ENCODE measurements at places on chromosomes 7 and 10. TPM values are rescaled to one million over a fixed set of nuclear protein-coding genes. Genes with fewer than 3 reads are reported as not detected.

GRCh38 chr7:152847386-152847908, 87.9 kb downstream of the ACTR3B start:
- no peak for DNase-seq

- DNase-seq: no peak
Measured at GRCh38 chr10:5645375-5645774, 21.0 kb downstream of the ASB13 start.

DNA sequence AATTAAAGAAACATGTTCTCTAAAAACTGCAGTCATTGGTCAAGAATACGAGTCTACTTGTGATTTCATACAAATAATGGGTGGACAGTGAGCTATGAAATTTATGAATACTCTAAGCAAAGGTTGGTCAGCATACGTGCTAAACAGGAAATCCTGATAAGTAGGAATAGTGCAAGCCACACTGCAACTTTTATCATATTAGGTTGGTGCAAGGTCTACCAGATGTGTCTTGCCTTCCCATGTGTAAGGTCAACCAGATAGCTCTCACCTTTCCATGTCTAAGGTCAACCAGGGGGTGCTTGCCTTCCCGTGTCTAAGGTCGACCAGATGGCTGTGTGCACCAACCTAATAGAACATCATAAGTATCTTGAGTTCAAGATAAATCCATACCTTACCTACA, 2.0 kb upstream of the ITGB1 start:
- no peak for DNase-seq

TMEM60 gene
- total RNA-seq: 15.9 TPM

SPDYE5 gene
- not detected for total RNA-seq

GRCh38 chr10:24318517-24318916, 109.6 kb downstream of the KIAA1217 start:
- DNase-seq: no peak

ATP6V0A4 gene
- 2.4 TPM for total RNA-seq

- no peak for DNase-seq
Measured at GRCh38 chr10:129039406-129040370, 427.4 kb upstream of the MGMT start.

FLNC gene
- total RNA-seq: 2.4 TPM

DNA sequence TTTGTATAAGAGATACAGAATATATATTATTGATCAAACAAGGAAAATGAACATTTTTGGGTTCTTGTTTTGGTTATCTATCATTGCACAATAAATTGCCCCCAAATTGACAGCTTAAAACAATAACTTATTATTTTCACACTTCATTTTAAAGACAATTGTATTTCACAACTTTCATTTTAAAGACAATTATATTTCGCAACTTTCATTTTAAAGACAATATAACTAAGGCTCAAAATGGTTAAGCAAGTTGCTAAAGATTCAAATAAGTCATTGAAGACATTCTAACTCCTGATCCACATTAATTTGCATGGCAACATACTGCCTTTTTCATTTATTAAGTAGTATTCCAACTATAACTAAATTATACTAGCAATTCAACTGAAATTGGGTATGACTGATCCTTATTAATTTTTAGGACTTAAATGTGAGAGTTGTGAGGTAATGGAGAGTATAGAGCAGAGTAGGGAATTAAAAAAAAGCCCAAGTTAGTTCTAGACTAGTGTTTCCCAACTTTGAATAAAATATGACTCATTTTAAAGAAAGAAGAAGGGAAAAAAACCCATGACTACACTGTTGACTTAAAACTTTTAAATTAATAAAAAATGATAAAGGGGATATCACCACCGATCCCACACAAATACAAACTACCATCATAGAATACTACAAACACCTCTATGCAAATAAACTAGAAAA, 9.9 kb upstream of the STEAP2 start:
- no peak for DNase-seq

GRCh38 chr10:114288424-114289095, 49.5 kb downstream of the VWA2 start:
- no peak for DNase-seq

DNA sequence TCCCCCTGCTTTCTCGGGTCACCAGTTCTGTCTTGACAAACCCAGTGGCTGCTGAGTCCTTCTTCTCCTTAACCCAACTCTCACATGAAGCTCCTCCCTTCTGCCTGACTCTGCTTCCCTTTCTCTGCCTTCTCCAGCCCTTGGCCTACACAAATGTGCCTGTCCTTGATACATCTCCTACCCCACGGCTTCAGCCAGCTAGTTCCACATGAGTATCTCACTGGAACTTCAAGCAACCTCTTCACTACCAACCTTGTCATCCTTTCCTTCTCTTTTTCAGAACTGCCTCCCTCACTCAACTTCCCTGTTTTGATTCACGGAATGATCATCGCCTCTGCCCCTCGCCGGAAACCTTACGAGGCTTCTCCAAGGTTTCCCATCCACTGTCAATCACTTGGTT, 55.9 kb downstream of the PDIA4 start:
- no peak for DNase-seq

FGFBP3 gene
- 18.3 TPM for total RNA-seq

GRCh38 chr10:59745163-59745650, 8.0 kb downstream of the MRLN start:
- DNase-seq: no peak

LLCFC1 gene
- total RNA-seq: not detected

GRCh38 chr10:22322641-22323160, 1.8 kb downstream of the BMI1 start:
- DNase-seq: no peak

DPYSL4 gene
- 43.6 TPM for total RNA-seq

SORBS1 gene
- total RNA-seq: 90.5 TPM

CALML3 gene
- total RNA-seq: under 0.01 TPM

STOX1 gene
- 9.0 TPM for total RNA-seq

DNA sequence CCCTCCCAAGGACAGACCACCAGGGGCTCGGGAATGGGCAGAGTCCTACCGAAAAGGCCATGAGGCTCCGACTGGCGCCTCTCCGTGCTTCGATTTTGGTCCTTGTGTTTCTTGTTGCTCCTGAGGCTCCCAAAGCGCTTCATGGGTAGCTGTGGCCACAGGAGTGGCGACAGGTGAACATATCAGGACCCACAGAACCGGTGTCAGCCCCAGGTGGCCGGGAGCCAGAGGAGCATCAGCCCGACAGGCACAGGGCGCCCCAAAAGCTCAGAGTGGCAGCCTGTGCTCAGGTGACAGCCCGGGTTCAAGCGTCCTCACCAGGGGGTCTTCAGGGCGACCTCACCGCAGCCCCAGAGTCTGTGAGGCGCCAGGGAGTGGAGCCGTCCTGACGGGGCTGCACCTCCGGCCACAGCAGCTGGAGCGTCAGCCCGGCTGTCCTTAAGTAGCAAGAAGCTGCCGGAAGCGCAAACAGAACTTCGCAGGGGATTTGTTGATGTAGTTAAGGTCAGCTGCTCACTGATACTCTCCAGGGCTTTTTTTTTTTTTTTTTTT, 141.0 kb downstream of the PRKAG2 start:
- no peak for DNase-seq

DNA sequence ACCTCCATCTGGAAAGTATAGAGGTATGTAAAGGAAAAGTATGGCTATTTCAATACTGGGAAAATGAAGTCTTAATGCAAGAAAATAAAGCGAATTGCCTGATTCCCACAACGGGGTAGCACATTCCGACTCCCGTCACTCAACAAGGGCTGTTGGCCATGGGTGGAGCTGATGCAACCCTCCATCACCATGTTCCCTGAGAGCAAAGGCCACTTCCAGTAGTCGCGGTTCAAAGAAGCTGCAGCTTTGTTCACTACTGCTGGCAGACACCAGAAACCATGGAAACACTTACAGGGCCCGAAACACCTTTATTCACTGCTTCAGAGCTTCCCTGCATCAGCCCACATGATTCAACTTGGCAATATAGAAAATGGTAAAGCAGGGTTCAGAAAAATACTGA, 44.0 kb downstream of the TMEM26 start:
- DNase-seq: no peak

VPS41 gene
- total RNA-seq: 103 TPM

DNTT gene
- total RNA-seq: not detected

DNA sequence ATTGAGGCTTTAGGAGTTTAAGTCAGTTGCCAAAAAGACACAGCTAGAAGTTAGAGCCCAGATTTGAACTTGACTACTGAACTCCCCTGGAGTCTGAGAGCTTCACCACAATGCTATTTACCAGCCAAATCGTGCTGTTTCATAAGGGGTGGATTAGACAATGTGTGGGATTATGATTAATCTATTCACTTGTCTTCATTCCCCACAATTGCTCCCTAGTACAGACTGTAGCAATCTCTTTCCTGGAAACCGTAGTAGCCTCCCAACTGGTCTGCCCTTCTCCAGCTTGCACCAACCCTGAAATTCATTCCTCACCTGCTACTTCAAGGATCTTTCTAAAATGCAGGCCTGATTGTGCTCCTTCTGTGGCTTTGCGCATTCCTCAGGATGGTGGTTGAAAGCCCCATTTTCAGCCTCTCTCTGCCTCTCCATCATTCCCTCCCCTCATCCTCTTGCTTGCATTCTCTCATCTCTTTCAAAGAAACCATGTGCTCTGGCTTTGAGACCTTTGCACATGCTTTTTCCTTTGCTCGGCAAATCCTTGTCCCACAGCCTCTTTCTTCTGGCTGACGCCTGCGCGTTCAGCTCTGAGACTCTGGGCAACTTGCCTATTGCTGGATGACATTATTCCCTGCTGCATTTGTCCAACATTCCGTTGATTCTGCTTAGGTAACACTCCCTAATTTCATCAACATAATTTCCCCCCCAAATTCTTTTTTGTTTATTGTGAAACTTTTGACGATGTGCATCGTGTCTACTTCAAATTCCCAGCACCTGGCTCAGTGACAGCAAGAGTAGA, 145.1 kb downstream of the ADRA2A start:
- DNase-seq: no peak

GRCh38 chr10:110354322-110354766, 49.6 kb upstream of the SMNDC1 start:
- DNase-seq: no peak

- no peak for DNase-seq
Measured at GRCh38 chr10:103804871-103805270, 50.5 kb downstream of the SH3PXD2A start.

DNA sequence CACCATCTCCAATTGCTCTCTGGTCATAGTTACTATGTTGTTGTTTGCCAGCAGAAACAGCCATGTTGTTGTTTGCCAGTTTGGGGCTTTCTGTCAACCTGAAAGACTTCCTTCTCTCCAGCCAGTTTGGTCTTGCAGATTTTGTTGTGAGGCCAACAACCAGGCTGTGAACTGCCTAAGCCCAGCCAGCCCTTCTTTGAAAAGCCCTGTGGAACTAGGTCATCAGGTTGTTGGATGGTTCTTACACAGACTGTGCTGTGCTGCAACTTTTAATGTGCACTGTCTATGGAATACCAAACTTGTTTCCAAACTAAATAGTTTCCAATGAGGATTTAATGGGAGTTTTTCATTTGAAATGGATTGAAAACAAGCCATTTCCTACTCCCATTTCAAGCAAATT, 592.7 kb upstream of the GALNT17 start:
- peak; percentile 26 for DNase-seq

GRCh38 chr7:158061026-158061630, 526.5 kb downstream of the PTPRN2 start:
- no peak for DNase-seq

NUTM2A gene
- 1.6 TPM for total RNA-seq

GRCh38 chr10:3820255-3820654, 35.2 kb upstream of the KLF6 start:
- DNase-seq: no peak

DNA sequence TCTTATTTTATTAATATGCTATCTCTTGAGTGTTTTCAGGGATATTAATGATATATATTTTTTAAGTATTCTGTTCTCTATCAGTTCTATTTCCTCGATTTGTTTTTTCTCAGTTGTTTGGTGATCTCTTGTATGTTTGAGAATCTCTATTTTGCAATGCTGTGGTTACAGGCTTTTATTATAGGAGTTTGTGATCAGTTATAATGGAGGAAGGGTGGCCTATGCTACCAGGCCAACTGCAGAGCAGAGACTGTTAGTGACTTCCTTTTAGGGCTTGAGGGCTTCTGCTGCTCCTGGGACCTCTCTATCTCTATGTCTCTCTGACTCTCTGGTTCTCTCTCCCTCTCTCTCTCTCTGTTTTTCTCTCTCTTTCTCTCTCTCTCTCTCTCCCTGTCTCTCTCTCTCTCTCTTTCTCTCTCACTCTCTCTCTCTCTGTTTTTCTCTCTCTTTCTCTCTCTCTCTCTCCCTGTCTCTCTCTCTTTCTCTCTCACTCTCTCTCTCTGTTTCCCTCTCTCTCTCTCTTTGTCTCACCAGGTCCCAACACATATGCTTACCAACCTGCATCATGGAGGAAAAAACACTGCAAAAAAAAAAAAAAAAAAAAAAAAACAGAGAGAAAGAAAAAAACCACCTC, 69.4 kb upstream of the CAV2 start:
- no peak for DNase-seq

- DNase-seq: no peak
Measured at GRCh38 chr7:30330134-30331111, 46.0 kb downstream of the ZNRF2 start.

DNA sequence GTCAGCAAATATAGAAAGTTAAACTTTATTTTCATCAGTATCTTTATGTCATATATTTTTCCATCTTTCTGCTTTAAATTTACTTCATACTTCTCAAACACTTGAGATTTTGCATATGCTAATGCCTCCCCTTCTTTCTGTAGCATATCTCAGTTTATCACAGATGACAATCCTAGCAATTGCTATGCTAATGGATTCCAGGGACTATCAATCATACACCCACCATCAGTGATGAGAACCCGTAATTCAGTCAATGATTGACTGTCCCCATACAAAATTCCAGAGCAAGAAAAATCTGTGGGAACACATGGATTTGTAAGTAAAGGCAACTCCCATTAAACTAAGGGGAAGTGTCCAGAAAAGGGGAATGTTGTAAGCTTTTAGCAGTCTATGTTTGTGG, 432.4 kb upstream of the SEMA3D start:
- no peak for DNase-seq

AKR1C3 gene
- total RNA-seq: 2.4 TPM

GRCh38 chr10:75477680-75478079, 46.3 kb downstream of the LRMDA start:
- no peak for DNase-seq

GRCh38 chr7:31991846-31992245, 78.4 kb downstream of the PDE1C start:
- DNase-seq: no peak

NACAD gene
- 4.9 TPM for total RNA-seq

DNA sequence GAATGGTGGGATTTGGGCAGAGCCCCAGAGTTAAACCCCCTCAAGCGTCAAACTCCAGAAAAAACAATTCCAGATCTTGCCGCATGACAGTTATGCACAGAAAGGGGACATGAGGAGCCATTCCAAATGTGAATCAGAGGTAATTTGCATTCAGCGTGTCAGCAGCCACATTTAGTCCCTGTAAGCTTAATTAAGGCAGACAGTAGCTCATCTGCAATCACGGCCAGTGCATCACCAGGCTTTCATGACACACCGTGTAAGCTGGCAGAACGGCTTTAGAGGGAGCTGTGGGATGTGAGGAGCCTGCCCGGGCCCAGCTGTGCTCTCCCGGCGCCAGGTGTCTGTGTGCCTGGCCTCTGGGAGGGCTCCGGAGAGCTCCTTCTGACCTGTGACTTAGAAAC, 18.7 kb upstream of the PRKAG2 start:
- no peak for DNase-seq

PPP1R3A gene
- total RNA-seq: not detected

- DNase-seq: no peak
Measured at GRCh38 chr7:41006306-41006995, 696.4 kb downstream of the INHBA start.

ACTL6B gene
- total RNA-seq: 163 TPM

SP8 gene
- 4.5 TPM for total RNA-seq

All from frontal cortex (tissue), 4 donors.